ENCODE measurements at places on chromosomes 3 and 15.
A peak's percentile ranks its signal among the peaks of the same experiment; 100 is the strongest.

GRCh38 chr3:56075089-56075488 is 393.2 kb downstream of the ERC2 start:
- DNase-seq, result no peak

- peak; percentile 52 for DNase-seq
Observed at GRCh38 chr3:18425641-18426257, 610 bp upstream of the SATB1 start.

GRCh38 chr3:46470831-46471230 is 6.1 kb upstream of the LTF start:
- no peak for DNase-seq

GRCh38 chr15:44340410-44340809 is 51.9 kb downstream of the GOLM2 start:
- no peak for DNase-seq

DNA sequence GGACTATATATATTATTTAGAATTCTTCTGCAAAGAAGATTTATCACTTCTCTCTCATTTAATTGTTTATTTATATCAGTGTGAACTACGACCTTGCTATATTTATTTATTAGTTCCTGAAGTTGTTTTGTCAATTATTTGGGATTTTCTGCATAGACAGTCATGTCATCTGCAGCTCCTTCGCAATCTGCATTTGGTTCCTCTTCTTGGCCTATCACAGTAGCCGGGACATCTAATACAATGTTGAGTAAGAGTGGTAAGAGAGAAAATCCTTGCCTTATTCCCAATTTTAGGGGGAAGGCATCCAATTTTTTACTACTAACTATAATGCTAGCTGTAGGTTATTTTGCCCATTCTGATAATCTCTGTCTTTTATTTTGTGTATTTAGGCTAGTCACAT is 39.4 kb downstream of the FOXL2 start:
- DNase-seq, result no peak

GRCh38 chr3:103685939-103686338 is 1251.1 kb downstream of the ZPLD1 start:
- DNase-seq, result no peak

DNA sequence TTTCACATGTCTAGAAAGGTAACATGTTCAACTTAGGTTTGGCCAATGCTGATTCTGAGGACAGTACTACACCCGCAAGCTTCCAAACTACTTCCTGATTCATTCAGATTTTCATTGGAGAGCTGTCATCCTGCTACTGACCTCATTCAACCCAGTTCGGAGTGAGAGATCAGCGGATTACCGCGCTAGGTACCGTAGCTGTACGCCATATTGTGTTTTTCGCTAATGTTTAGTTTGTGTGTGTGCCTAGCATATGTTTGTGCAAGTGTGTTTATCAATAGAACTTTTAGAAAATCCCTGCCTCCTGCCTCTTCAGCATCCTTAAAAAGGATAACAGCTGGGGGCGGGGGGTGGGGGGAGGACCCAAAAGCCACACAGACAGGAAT is 1.1 kb downstream of the ZBTB20 start:
- DNase-seq, result peak; percentile 12

DNA sequence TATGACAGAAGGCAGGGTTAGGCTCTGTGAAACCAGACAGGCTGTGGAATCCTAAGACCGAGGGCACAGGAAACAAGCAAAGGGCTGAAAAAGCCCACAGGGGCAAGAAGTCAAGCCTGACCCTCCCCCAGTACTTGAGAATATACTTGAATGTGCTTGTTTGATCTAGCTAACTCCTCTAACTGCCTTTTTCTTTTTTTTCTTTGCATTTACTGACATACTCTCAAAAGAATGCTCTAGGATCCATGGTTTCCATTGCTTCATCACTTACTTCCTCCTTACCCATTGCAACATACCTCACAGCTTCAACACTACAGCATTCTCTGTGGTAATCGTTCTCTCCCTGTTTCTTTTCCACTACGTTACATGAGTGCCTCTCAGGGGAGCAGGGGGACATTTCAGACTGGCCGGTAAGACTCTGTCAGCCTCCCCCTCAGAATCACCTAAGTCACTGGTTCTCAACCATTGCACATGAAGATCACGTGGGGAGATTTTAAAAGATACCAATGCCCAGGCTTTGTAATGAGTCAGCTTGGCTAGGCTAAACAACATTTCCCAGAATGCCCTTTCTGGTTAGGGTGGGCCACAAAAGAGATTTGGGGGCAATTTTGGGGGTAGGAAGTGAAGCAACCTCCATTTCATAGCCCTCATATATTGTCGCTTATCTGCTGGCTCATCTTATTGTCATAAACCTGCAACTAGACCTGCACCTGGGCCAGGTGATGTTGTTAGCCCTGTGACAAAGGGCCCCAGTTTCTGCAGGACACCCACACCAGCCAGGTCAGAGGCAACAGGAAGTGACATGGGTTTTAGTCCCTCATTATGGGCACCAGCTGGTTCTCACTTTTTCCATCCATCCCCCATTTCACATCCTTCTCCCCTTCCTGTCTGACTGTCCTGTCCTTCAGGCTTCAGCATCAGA is 24.6 kb upstream of the RSL24D1 start:
- DNase-seq, result no peak

DNA sequence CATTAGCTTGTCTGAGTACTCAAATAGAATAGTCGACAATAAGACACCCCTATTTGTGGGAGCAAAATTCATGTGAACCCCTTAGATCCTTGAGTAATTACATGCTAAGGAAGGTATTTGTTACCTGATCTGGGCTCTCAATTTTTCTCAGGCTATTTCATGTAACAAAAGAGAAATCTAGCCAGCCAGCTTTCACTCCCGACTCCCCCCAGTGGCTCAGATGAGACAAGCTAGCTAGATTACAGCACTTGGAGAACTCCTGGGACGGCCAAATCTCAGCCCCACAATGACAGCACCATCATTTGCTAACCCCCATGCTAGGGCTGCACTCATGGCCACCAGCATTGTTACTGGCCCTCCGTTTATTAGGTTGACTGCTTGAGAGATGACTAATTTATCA is 41.3 kb downstream of the GLDN start:
- no peak for DNase-seq

DNA sequence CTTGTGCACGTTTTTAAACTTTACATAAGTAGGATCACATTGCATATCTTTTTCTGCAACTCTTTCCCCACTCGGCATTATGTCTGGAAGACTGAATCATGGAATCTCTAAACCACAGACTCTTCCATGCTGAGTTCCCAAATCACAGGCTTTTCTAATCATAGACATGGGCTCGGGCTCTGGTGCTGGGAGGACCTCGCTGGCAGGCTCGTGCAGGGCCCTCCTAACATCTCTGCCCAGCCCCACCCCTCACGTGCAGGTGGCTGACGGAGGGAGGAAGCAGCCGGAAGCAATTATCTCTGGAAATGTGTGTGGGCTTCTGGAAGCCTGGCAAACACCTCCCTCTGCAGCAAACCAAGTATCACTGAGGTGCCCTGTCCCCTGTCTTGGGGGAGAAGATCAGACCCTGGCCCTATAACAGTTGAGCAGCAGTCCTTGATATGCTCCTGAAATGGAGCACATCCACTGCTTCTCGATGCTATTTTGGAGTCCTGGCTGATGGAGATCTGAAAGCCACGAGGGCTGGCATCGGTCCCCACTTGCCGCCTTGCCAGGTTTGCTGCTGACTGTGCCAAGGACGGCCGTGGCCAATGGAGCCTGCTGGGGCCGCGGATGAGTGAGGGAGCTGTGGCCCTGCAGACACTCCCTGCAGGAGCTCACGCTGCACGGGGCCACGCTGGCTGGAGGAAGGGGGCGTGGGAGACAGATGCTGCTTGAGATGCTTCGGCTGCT is 4.4 kb upstream of the IQSEC1 start:
- no peak for DNase-seq

DNA sequence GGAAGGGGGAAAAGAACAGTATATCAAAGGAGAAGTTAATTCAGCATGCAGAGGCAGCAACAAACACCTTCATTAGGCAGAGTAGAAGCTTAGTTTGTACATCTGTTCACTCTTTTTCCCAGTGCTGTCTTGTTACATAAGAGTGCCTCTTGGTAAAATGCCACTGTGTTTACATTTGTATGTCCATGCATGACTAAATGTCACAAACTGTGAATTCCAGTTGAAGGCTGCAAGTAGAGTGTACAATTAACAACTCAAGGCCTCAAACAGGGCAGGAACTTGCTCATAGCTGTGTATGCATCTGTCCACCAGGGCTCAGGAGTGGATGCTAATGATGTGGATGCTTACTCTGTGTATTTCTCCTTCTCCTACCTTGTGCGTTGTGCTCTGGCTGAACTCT is 214.2 kb upstream of the TPM1 start:
- DNase-seq, result no peak

DNA sequence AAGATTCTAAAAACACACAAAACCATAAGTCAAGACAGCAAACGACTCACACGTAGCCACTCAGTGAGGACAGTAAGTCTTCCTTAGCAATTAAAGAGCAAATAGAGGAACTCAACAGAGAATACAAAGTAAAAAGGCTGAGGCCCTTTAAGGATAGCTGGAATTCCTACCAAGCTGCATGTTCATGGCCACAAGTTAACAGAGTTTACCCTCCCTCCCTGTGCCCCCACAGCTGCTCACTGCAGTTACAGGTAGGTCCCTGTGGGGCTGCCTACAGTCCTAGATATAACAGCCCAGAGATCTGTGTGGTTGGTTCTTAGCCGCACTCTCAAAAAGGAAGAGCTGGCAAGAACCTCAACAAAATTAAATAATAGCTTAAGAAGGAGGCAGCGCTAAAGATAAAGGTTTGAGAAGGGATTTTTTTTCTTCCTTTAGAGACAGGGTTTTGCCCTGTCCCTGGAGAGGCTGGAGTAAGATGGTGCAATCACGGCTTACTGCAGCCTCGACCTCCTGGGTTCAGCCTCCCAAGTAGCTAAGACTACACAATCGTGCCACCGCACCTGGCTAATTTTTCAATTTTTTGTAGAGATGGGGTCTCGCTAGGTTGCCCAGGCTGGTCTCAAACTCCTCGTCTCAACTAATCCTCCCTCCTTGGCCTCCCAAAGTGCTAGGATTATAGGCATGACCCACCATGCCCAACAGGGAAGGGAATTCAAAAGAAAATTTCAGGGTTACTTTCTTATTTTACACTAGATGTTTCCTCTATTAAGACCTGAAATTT is 19.3 kb downstream of the SFMBT1 start:
- no peak for DNase-seq

DNA sequence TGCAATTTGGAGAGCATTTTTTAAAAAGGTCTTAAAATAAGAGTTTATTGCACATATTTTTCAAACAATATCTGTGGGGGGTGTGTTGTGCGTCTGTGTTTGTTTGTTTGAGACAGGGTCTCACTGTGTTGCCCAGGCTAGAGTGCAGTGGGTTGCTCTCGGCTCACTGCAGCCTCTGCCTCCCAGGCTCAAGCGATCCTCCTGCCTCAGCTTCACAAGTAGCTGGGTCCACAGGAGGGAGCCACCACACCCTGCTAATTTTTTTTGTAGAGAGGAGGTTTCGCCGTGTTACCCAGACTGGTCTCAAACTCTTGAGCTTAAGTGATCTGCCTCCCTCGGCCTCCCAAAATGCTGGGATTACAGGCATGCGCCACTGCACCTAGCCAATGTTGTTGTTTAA is 2.7 kb downstream of the MLF1 start:
- no peak for DNase-seq

- DNase-seq, result no peak
Observed at GRCh38 chr15:41048397-41048796, 67.7 kb downstream of the INO80 start.

DNA sequence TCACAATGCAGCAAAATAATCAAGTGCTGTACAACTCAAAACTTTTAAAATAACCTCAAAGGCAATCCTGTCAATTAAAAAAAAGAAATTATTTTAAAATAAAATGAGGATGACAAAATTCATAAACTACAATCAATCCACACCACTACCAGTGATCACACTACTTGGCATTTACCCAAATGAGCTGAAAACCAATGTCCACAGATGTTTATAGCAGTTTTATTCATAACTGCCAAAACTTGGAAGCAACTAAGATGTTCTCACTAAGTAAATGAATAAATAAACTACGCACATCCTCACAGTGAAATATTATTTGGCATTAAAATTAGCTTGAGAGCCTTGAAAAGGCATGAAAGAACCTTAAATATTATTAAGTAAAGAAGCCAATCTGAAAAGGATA is 121.3 kb downstream of the STAG1 start:
- DNase-seq, result no peak

DNA sequence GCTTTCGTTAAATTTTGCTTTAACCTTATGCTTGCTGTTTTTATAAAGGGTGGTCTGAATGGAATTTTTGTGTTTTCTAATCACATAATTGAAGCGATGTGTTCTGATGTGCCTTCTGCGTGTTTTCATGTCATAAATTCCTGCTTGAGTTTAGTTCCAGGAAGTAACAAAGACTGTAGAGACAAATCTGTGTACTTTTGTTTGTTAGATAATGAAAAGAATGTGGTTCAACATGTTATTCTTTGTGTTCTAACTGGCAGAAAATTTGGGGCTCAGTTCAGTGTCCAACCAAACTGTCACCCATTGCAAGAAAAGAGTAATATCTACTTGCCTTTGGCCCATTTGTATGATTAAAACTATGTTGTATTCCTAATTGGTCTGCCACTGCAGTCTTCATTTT is 324.0 kb downstream of the DIPK2A start:
- no peak for DNase-seq

DNA sequence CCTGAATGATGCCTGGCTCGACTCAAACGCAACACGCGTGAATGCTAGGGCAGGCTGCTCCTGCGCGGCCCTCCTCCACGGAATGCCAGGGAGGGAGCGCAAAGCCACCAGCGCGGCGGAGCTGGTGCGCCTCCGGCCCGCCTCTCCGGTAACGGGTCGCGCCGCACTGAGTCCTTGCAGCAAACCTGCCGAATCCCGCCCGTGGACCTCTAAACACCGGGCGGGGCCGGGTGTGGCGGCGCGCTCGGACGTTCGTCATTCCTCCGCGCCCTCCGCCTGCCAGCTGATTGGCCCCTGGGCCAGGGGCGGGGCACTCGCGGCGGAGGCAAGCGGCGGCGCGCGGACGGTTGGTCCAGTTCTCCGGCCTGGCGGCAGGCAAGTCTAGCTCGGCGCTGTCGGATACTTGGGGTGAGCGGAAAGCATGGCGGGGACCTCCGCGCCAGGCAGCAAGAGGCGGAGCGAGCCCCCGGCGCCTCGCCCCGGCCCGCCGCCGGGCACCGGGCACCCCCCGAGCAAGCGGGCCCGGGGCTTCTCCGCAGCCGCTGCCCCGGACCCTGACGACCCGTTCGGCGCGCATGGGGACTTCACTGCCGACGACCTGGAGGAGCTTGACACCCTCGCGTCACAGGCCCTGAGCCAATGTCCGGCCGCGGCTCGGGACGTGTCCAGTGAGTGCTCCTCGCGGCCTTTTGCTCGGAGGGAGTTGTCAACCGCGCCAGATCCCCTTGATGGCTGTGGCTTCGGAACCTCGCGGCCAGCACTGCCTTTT is at the start of gene ATRIP:
ATRIP (plus strand) TSS at position 313 of the 769 bp plus-strand sequence; CDS start at position 422, 109 bp downstream.
- peak; percentile 87 for DNase-seq

- DNase-seq, result no peak
Observed at GRCh38 chr15:61344293-61344692, 115.2 kb upstream of the RORA start.

- DNase-seq, result no peak
Observed at GRCh38 chr3:197366301-197367044, 68.1 kb upstream of the DLG1 start.
